ENCODE measurements at places on chromosomes 2 and 18. TPM values are rescaled to one million over a fixed set of nuclear protein-coding genes. Genes with fewer than 3 reads are reported as not detected.

Gene SCN1A
- total RNA-seq, result not detected

Gene RIT2
- total RNA-seq, result not detected

Gene MSH2
- total RNA-seq, result 20.5 TPM

Gene GREB1
- 0.17 TPM for total RNA-seq

Gene RNF138
- 15.9 TPM for total RNA-seq

Gene ALKAL2
- total RNA-seq, result not detected

Gene C1QL2
- total RNA-seq, result not detected

Gene CHRND
- not detected for total RNA-seq

Gene VAMP5
- 106 TPM for total RNA-seq

Gene GBX2
- total RNA-seq, result not detected

Gene GDF7
- total RNA-seq, result not detected

Gene REG3G
- not detected for total RNA-seq

Gene ALLC
- not detected for total RNA-seq

Gene ASPRV1
- 0.34 TPM for total RNA-seq

Gene DNAJC5G
- total RNA-seq, result not detected

Gene TRPM8
- not detected for total RNA-seq

Gene ANKMY1
- 4.3 TPM for total RNA-seq

Gene GKN2
- total RNA-seq, result not detected

Gene SERPINB4
- not detected for total RNA-seq

Gene FBXO48
- 0.30 TPM for total RNA-seq

Gene ANKRD44
- 1.5 TPM for total RNA-seq

Gene MRPS5
- total RNA-seq, result 43.0 TPM

Gene TUBA4B
- total RNA-seq, result not detected

Gene CIDEA
- 0.84 TPM for total RNA-seq

Gene IL36B
- not detected for total RNA-seq

Measured in bronchus fibroblast of lung (primary cell).